Activated CD4-positive, alpha-beta T cell treated with anti-CD3 and anti-CD28 coated beads for 48 hours (primary cell): ENCODE measurements at places on chromosomes 4 and X.

DNA sequence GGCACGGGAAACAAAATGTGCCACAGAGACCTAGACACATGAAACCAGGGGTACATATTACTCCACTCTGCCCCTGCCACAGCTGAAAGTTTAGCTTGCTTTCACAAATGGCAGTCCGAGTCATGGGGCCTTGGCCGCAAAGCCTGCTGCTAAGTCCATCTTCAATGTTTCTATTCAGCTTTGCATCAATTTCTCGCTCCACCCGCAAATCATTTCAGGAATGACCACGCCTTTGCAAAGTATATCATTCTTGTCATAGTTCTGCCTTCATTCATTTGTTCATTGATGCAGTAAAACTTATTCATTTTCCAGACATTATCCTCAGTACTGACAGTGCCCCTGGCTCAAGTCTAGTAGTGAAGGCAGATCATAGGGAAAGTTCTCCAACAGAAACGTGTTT is 9.5 kb downstream of the PLAC8 start:
- DNase-seq = no peak

DNA sequence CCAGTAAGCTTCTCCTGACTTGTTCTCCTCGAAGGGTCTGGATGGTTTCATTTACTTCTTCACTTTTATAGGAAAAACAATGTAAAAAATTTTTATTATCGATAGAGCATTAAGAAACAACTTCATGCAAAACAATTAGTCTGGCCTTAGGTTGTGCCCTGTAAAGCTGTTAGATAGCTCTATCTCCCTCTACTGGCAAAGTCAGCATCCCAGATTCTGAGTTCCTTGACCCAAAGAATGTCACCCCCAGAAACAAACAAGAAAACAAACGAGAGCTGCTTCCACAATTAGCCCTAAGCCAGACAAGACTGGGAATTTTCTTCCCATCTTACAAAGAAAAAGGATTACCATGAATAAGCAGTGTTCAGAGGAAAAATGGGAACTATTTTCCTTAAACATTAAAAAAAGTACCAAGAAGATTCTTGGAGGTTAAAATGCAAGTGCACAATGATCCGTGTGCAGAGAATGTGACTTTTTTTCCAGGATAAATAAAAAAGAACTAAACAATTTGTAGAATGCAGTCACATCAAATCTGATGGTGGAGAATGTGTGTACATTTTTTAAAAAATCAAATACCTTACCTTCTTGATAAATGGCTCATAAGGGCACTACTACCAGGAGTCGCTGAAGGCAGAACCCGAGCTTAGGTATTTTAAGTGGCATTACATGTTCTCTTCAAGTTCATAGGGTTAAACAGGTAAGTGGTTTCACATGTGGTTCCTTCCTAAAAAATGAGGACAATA is 293.2 kb downstream of the FBXO8 start:
- DNase-seq = no peak

GRCh38 chr4:7963691-7964090 is 24.0 kb upstream of the AFAP1 start:
- DNase-seq = no peak

DNA sequence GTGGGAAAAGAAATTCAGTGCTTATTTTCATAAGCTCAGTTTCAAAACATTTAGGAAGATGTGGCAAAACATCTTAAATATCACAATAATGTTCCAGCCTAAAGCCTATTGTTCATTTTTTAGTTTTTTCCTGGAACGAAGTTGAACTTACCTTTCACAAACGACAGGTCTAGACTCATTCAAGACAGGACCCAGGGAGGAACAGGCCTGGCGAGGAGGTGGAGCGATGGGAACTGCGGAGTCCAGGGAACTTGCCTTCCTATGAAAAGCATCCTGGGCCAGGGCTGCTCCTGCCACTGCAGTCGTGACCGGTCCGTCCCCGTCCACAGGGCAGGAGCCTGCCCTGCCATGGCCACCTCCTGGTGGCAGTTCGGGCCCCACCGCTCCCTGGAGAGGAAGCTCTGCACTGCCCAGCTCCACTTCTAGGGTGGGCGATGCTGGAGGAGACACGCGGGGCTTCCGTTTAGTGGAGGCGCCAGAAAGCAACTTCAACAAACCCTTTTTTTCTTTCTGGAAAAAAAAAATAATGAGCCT is 96.7 kb upstream of the CBR4 start:
- DNase-seq = no peak

- DNase-seq = no peak
Observed at GRCh38 chr4:156939139-156939538, 32.5 kb downstream of the PDGFC start.

GRCh38 chr4:145886871-145887240 is 51.8 kb downstream of the ZNF827 start:
- DNase-seq = no peak

GRCh38 chr4:37666625-37667071 is 19.5 kb downstream of the RELL1 start:
- DNase-seq = peak; percentile 31

DNA sequence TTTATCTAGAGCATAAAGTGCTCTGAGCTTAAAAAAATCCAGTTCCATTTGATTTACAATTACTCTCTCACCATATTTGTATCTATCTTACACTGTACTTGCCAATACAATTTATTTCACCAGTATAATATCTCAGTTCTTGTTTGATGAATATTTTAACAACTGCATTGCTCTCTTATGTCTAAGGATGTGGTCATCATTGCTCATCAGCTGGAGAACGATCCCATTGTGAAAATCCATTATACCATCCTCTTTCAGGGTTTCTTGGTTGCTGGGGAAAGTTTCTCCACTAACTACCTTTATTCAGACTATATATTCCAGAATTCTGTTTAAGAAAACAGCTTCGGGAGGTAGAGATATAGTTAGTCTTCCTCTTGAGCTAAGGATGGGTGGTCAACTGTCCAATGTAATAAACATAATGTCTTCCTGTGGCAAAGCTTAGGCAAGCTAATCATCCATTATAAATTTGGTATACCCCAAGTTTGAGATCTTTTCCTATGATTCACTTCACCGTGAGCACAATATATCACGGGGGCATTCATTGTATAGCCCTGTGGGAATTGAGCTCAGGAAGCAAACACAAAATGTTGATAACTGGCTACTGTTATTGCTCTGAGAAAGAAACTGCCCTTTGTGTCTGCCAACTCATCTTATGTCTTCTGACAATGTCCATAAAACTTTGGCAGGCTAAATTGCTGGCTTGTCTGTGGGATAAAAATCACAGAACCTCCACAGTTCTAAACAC is 2361.9 kb downstream of the ARAP2 start:
- DNase-seq = no peak

DNA sequence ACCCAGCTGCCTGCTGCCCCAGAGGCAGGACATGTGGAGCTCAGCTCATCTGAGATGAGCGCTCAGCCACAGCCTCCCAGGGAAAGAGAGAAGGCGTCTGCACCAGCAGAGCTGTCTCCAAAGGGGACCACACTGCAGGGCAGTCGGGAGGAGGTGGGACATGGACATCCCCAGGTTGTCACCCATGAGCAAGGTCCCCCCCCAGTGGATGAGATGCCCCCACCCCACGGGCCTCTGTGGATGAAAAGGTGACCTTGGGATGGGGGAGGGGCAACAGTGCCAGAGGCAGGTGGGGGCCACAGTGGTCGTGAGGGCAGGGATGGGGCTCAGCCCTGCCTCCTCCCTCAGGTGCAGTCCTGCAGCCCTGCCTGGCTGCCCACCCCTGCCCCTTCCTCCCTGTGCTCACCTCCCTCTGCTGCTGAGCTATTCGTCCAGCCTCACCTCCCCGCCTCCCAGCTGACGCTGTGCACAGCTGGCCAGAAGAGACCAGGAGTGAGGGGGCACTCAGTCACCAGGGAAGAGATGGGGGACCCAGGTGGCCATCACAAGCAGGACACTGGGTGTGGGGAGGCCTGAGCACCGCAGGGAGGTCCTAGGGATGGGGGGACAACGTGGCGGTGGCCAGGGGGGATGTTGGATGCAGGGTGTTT is 9.3 kb downstream of the NKX1-1 start:
- DNase-seq = no peak

DNA sequence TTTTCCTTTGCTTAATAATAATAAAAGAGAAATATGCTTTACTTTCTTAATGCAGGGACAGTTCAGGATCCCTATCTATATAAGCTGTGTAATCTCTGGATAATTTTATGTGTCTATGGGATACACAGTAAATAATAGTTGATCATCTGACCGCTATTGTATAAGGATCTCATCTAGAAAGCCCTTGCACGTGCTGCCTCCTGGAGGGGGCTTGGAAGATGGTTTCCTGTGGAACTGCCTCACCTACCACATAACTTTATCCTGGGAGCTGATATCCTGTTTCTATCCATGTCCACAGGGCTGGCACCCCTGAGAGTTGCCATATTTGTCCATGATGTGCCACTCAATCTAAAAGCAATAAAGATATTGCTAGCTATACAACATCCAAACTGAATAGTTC is 139.3 kb upstream of the FRMPD4 start:
- no peak for DNase-seq

GRCh38 chr4:83993774-83994173 is 457.9 kb downstream of the GPAT3 start:
- DNase-seq = peak; percentile 2

DNA sequence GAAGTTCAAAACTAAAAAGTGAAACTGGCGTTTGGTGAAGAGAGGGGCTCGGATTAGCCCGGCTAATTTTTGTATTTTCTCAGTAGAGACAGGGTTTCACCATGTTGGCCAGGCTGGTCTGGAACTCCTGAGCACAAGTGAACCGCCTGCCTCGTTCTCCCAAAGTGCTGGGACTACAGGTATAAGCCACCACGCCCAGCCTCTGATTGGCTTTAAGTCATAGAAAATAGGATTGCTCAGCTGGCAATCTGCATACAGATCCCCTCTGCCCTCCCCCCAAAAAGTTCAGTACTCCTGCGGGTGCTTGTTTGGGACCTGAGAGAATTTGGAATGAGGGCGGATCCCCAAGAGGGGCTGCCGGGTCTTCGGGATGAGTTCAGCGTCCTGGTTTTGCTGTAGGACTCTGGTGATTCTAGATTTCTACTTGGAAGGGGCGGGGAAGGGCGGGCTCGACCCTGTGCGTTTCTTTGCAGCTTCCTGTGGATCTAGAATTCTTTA is 537 bp upstream of the PRKX start:
- no peak for DNase-seq

DNA sequence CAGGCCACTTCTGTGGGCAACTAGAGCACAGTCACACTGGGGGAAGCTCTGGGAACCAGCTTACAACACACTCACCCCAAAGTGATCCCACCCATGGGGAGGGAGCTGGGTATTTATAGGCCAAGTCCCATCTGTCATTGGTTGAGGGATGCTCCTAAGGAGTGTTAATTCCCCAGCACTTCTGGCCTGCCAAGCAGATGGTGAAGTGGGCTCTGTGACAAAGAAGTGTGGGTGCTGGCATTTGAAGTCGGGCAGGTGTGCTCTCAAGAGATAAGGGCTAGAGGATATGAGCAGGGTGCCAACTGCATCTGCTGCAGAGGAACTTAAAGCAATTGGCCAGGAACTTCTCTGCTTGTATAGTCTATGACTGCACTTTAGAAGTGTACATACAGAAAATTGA is 30.9 kb downstream of the PTCHD1 start:
- no peak for DNase-seq

DNA sequence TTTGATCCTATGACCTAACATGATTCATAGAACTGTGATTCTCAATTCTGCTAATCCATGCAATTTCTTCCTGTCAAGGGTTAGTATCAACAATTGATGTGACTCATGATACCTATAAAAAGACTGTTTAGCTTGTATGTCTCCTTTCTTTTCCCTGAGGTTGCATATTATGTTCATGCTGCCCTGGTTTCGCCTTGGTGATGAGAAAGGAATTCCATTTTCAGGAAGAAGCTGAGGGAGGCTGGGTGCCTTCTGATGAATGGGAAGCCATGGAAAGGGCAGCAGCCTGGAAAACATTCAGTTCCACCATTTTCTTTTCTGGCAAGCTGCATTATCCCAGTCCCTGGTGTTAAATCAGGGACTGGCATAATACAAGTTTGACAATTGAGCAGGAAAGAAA is 976.5 kb downstream of the RPA4 start:
- DNase-seq = no peak

- no peak for DNase-seq
Observed at GRCh38 chrX:70453024-70453618, 8.5 kb downstream of the DLG3 start.

- DNase-seq = no peak
Observed at GRCh38 chr4:187961961-187962360, 33.6 kb upstream of the ZFP42 start.

- DNase-seq = no peak
Observed at GRCh38 chr4:141898346-141898745, 262.0 kb downstream of the IL15 start.

DNA sequence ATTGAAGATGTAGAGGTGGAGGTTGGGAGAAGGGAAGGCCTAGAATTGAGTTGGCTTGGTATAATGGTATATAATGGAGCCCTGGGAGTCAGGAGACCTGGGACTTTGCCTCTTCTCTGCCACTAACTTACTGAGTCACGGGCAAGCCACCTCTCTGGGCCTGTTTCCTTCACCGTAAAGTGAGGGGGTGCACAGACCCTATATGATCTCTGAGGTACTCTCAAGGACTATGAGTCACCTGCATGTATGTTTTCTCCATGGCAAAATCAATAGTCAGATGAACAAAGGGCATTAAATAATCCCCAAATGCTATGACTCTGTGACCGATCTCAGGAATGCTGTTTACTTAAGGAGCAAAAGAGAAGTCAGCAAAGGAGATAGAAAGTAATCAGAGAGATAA is 5.1 kb downstream of the P2RY4 start:
- DNase-seq = no peak

DNA sequence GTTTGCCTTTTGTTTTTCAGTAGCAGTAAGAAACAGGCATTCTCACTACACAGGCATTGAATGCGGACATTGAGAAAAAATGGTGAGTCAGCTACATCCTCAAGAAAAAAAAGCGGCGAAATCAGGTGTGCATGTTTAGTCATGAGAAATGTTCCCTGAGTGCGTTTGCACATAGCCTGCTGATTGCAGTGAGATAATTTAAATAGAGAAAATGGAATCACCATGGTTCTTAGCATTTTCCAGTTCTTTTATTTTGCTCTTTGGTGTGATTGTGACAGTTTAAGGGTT is 54.1 kb upstream of the CLDN34 start:
- no peak for DNase-seq

- no peak for DNase-seq
Observed at GRCh38 chr4:187711586-187711985, 284.0 kb upstream of the ZFP42 start.

GRCh38 chr4:185742766-185743165 is 69.2 kb downstream of the SORBS2 start:
- DNase-seq = no peak

GRCh38 chrX:100328351-100328750 is 81.7 kb downstream of the PCDH19 start:
- DNase-seq = no peak

GRCh38 chrX:134636851-134637250 is 21.4 kb downstream of the PLAC1 start:
- DNase-seq = no peak
